Stimulated activated CD4-positive, alpha-beta T cell treated with anti-CD3 and anti-CD28 coated beads, Interleukin-15, amount 100 ng/mL, for 48 hours (primary cell): ENCODE measurements at places on chromosomes 5 and 9.

DNA sequence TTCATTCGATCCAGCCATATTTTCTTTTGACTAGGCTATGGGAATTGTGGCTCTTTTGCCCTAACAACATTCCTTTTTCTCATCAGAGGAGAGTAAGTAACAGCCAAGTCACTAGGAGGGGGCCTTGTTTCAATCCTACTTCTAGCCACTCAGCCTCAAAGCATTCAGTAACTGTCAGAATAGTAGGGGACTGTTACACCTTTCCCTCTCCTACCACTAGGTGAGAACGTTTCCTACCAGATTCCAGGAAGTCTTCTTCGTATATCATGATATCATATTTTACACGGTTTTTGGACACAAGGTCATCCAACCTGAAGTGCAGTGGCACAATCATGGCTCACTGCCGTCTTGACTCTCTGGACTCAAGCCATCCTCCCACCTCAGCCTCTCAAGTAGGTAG lies 171.3 kb upstream of the CDH12 start:
- no peak for DNase-seq

DNA sequence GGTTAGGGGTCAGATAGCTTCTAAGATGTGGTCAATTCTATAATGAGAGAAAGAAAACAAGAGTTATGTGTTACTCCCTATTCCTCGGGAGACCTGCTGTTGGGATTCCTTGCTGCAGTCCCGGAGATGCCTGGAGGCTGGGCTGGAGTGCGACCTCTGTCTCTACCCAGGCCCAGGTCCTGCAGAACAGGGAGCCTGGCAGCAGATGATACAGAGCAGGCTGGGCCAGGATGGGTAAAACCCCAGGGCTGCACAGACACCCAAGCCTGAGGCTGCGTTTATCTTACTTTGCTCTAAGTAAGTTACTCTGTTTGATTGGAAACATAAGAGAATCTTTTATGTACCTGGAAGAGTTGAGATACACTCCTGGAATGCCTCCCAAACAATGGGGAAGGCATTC lies 26.9 kb upstream of the FAM120AOS start:
- DNase-seq: no peak

GRCh38 chr9:107738789-107739188 lies 249.2 kb upstream of the KLF4 start:
- DNase-seq: no peak

DNA sequence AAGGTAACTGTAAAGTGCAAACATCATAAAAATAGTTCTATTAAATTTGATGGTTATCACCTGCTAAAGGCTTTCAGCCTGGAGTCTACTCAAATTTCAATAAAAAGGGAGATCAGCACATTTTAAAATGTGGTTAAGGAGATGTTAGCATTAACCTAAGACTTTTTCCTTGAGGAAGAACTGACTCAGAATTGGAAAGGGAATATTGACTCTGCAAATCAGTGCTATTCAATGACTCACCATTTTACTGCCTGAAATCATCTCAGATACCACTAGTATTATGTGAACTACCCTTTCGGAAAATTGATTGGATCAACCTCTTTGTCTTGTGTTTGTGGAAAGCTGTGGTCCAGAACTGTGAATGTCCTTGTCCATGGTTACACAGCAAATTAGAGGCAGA lies 113.3 kb downstream of the ADRB2 start:
- DNase-seq: no peak
